ENCODE measurements at places on chromosomes 16 and 17. TPM values are rescaled to one million over a fixed set of nuclear protein-coding genes. Genes with fewer than 3 reads are reported as not detected.

The SLC12A3 gene
- total RNA-seq: not detected

The SLC13A2 gene
- total RNA-seq: not detected

DNA sequence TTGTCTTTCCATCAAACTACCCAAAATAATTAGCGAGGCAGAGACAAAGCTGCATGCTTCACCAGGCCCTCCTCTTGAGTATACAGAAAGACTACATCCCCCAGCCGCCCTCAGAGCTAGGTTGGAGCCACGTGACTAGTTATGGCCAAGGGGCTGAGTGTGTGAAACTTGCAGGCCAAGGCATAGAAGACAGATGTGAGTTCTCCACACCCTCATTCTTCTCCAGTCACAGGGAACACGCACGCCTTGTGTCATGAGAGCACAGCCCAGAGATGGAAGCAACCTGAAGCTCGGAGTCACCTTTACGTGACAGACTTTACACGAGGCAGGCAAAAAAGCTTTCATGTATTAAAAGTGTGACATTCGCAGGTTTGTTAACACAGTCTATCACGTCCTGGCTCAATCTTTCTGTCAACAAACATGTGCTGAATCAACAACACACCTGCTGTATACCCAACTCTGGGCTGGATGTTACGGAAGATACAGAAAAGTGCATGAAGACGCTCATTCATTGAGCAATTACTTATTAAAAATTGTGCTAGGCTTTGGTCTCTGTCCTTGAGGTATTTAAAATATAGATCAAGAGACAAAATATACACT lies 38.3 kb downstream of the STX8 start:
- no peaks in the 10 kb centered on the region for H3K27me3 ChIP-seq
- H3K36me3 ChIP-seq: no peaks in the 10 kb centered on the region
- H3K4me3 ChIP-seq: no peak overlapping the region
- no peak overlapping the region for H3K27ac ChIP-seq

GRCh38 chr17:77217566-77217965 lies 76.8 kb downstream of the SEC14L1 start:
- H3K27me3 ChIP-seq: no peaks in the 10 kb centered on the region
- H3K4me1 ChIP-seq: no peaks in the 10 kb centered on the region
- peak; percentile 54 for DNase-seq
- no peak overlapping the region for H3K27ac ChIP-seq
- H3K4me3 ChIP-seq: no peak overlapping the region
- peaks cover 6% of the 10 kb centered on the region for H3K36me3 ChIP-seq

GRCh38 chr17:81537856-81538555 lies 9.8 kb downstream of the FSCN2 start:
- no peak for DNase-seq
- H3K4me3 ChIP-seq: no peak overlapping the region
- no peaks in the 10 kb centered on the region for H3K27me3 ChIP-seq
- H3K4me1 ChIP-seq: no peaks in the 10 kb centered on the region
- H3K27ac ChIP-seq: no peak overlapping the region

- H3K36me3 ChIP-seq: no peaks in the 10 kb centered on the region
- no peaks in the 10 kb centered on the region for H3K27me3 ChIP-seq
- no peak overlapping the region for H3K4me3 ChIP-seq
- no peaks in the 10 kb centered on the region for H3K4me1 ChIP-seq
- no peak overlapping the region for H3K27ac ChIP-seq
Observed at GRCh38 chr16:10999300-10999699, 54.9 kb downstream of the CLEC16A start.

GRCh38 chr16:8686031-8686621 lies 11.7 kb downstream of the ABAT start:
- DNase-seq: no peak
- no peaks in the 10 kb centered on the region for H3K36me3 ChIP-seq
- H3K4me1 ChIP-seq: no peaks in the 10 kb centered on the region
- H3K27ac ChIP-seq: no peak overlapping the region
- H3K27me3 ChIP-seq: no peaks in the 10 kb centered on the region

GRCh38 chr16:3595110-3595486 lies 16.3 kb downstream of the SLX4 start:
- H3K36me3 ChIP-seq: no peaks in the 10 kb centered on the region
- no peak for DNase-seq

DNA sequence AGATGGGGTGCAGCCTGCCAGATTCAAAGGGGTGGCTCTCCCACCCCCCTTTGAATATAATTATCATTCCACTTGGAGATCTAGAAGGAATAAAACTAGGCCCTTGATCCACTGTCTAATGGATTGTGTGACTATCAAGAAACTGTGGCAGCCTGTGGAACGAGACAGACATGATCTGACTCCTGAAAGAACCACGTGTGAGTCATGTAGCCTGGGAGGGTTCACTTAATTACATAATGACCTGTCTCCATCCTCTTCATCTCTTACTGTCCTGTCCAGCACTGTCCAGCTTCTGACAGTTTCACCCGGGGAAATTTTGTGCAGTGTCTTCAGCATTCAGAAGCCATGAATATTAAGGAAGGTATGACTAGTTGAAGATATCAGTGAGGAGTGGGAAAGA lies 43.3 kb upstream of the CDH13 start:
- H3K36me3 ChIP-seq: no peaks in the 10 kb centered on the region
- H3K4me1 ChIP-seq: no peaks in the 10 kb centered on the region
- H3K4me3 ChIP-seq: no peak overlapping the region
- no peaks in the 10 kb centered on the region for H3K27me3 ChIP-seq

- H3K4me1 ChIP-seq: no peaks in the 10 kb centered on the region
- DNase-seq: no peak
- no peak overlapping the region for H3K4me3 ChIP-seq
- no peaks in the 10 kb centered on the region for H3K27me3 ChIP-seq
- no peaks in the 10 kb centered on the region for H3K36me3 ChIP-seq
Observed at GRCh38 chr16:89576153-89577054, 846 bp downstream of the CPNE7 start.

Data from aorta (tissue), 5 donors.